ENCODE measurements at places on chromosomes 7 and 10.

DNA sequence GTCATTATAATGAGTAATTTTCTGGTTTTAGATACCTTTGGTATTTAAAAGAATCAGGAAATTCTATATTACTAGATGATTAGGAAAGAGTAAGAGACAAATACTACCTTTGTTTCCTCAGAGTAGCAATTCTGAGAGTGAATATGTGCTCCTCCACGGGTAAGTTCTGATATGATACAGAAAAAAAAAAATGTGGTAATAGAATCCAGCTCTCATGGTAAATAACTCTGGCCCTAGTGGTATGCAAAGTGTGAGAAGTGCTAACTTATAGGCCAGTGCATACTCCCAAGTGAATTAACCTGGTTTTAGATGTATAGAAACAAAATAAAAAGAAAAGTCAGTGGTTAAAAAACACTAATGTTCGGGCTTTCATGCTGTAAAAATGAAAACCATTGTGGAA lies 512.6 kb upstream of the SEMA3D start:
- no peak for DNase-seq

DNA sequence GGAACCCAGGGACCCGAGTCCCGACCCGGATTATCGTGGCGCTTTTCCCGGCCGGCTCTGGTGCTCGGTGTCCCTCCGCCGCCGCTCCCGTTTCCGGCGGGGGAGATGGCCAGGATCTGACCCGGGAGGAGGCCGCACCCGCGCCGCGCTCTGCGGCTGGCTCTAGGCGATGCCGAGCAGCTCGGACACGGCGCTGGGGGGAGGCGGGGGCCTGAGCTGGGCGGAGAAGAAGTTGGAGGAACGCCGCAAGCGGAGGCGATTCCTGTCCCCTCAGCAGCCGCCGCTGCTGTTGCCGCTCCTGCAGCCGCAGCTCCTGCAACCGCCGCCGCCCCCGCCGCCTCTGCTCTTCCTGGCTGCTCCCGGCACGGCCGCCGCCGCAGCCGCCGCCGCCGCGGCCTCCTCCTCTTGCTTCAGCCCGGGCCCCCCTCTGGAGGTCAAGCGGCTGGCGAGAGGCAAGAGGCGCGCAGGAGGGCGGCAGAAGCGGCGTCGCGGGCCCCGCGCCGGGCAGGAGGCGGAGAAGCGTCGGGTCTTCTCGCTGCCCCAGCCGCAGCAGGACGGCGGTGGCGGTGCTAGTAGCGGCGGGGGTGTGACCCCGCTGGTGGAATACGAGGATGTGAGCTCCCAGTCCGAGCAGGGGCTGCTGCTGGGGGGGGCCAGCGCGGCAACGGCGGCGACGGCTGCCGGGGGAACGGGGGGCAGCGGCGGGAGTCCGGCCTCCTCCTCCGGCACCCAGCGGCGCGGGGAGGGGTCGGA lies 593 bp downstream of the CDK13 start:
- DNase-seq: peak; percentile 30

DNA sequence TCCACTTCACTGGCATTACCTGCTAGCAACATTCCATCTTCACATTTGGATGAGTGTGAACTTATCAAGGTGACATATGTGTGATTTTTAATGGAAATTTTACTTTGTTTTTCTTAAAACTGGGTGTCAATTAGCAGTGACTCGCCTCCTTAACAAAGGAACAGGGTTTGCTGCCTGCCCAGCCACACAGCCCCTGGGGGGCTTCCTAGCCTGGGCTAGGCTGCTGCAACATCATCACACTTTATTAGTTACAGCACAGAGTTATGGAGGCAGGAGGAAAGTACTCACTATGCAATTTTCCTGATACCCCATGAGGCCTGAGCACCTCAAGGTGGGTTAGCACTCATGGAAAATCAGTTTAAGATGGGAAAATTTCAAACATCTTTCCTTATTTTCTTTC lies 861.3 kb downstream of the NRG3 start:
- no peak for DNase-seq

- DNase-seq: no peak
These were observed 66.8 kb downstream of the TMEM168 start for GRCh38 chr7:112723416-112723815.

DNA sequence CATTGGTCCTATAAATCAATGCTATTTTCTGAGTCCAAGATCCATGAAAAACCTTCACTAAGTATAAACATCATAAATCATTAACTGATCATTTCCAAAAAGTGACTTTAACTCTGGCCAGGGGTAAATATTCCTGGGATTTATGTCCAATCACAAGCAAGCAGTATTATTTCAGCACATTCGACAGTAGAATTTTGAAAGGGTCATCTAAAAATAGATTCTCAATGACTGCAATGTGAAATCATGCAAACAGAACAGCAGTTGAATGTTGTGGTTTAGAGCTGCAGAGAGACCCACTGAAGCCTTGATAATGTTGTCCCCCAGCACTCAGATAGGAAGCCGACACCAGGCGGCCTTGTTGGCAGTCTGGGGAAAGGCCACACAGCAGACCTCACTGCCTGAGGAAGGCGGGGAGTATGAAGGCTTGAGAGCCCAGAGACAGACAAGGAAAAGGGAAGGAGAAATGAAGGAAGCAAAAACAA lies 38.1 kb downstream of the FAM107B start:
- DNase-seq: no peak

All from breast epithelium (tissue), 4 donors.